ENCODE measurements at places on chromosomes 4 and X.

DNA sequence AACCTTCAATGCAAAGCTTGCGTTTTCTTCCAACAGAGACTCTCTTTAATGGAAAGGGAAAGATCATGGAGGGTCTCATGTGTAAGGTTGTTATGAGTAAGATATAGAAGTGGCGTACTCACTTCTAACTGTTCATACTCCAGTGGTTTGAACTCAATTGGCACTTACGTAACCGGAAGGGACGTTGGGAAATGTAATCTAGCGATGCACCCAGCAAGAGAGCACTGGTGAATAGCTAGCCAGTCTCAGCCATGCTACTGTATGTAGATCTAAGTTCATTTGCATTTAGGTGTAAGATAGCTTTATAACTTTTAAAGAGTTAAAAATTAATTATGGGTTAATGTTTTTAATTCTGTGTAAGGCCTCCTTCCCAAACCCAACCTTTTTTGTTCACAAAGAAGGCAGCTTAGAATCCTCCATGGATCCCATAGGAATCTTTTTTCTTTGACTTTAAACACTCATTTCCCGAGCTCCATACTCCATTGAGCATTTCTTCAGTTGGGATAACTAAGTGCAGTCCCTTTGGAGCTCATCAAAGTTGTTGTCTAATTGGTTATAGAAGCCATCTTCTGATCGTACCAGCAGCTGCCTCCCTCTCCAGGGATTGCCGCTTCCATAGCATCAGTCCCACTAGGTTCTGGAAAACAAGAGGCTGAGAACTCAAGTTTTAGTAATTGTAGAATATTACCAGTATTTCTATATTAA lies 191.1 kb downstream of the RAPGEF2 start:
- DNase-seq, result no peak

DNA sequence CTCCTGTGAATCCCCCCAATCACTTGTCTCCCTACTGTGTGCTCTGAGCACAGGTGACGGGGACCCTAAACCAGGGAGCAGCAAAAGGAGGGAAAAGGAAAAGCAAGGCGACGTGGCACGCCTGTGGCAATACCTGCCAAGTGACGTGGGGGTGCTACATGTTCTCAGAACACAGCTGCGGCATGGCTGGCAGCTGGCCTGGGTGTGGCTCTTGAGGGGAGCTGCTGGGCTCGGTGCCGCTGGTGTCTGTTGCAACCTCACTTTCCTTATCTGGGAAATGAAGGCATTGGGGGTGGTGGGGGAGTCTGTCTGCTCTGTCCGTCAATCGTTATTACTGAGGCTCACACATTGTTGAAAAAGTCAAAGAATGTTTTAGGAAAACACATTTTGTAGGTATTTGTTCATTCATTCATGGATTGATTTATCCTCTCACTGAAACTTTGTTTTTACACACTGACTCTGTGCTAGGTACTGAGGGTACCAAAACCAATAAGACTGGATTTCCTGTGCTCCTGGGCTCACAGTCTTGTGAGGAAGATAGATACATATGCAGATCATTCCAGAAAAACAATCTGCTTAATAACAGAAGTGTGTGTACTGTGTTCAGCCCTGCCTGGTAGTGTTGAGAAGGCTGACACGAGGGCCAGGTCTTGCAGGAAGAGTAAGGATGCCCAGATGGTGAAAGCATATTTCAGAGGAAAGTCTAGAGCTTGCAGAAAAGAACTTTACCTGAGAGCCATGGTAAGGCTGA lies 217.6 kb downstream of the PTTG2 start:
- DNase-seq, result no peak

GRCh38 chrX:147180886-147181285 lies 366.3 kb upstream of the CXorf51A start:
- no peak for DNase-seq

- DNase-seq, result no peak
Measured at GRCh38 chrX:123223859-123224258, 39.8 kb downstream of the GRIA3 start.

DNA sequence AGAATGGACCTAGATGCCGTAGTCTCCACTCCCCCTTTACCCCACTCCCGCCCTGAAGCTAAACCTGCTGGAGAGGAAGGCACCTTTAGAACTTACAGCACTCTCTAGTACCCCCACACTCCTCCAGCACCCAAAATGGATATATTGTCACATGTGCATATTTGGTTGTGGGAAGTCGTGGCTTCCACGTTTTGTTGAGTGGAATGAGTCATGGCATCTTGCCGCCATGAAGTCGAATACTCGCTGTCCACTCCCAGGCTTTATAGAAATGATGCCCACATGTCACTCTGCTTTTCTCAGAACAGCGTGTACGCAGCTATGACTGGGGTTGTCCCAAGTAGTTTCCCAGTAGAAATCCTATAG lies 545 bp downstream of the ABCE1 start:
- peak; percentile 27 for DNase-seq

DNA sequence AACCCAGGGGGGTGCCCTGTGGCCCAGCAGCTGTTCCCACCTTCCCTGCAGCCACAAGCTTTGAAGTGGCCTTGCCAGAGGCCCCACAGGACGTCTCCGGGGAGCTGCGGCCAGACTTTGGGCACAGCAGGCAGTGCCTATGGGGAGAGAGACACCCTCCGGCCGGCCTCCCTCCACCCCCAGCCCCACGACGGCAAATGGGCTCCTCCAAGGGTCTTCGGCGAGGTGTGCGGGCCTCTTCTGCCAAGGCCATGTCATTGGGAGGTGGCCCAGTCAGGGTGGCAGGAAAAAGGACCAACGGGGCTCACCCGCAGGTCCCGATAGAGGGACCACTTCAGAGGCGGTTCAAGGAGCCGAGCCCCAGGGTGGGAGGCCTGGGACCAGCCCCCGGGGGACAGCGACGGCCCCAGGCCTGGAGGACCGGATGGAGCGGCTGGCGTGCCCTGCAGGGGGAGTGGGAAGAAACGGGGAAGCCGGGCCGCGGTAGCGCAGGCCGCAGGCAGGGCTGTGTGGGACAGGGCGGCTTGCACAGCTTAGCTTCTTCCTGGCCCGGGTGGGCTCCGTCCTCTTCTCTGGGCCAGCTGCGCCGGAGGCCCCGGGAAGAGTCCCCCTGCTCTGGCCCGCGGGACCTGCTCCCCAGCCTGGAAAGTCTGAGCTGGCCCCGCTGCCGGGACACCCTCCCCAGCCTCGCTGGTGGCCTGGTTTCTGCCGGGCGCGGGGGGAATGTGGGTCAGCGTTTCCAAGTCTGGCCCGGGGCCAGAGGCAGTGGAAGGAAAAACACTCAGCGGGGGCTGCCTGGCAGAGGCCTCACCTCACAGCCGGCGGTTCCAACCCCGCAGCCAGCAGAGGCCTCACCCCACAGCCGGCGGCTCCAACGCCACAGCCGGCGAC lies 21.9 kb upstream of the SPON2 start:
- no peak for DNase-seq

- DNase-seq, result no peak
Measured at GRCh38 chr4:86452924-86453531, 93.2 kb upstream of the MAPK10 start.

- no peak for DNase-seq
Measured at GRCh38 chr4:181308476-181309312, 934.5 kb upstream of the TENM3 start.

GRCh38 chr4:21628916-21629610 lies 319.5 kb downstream of the KCNIP4 start:
- no peak for DNase-seq

- no peak for DNase-seq
Measured at GRCh38 chrX:97234471-97235081, 350.9 kb downstream of the RPA4 start.

DNA sequence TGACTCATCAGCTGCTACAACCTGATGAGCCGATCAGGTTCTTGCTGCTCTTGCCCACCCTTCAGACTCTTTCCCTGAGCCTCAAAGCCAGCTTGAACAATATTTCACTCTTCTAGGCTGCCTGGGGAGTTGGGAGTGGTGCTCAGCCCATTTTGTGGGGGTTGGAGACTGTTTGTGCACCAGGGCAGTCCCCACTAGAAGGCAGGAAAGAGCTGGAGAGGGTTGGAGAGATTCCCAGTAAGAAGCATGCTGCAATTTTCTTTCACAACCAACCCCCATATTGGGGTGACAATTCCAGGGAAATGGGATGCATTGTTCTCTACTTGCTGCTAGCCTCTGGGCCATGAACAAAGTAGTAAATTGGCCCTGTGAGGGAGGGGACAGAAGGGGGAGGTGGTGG lies 44.1 kb downstream of the SLC16A2 start:
- no peak for DNase-seq

- no peak for DNase-seq
Measured at GRCh38 chr4:78332976-78333375, 218.6 kb upstream of the ANXA3 start.

GRCh38 chrX:47264483-47265173 lies 31.8 kb downstream of the USP11 start:
- no peak for DNase-seq

GRCh38 chrX:134885336-134886001 lies 105.3 kb upstream of the SMIM10 start:
- DNase-seq, result no peak

- DNase-seq, result no peak
Measured at GRCh38 chr4:3308691-3309090, 15.9 kb downstream of the RGS12 start.

DNA sequence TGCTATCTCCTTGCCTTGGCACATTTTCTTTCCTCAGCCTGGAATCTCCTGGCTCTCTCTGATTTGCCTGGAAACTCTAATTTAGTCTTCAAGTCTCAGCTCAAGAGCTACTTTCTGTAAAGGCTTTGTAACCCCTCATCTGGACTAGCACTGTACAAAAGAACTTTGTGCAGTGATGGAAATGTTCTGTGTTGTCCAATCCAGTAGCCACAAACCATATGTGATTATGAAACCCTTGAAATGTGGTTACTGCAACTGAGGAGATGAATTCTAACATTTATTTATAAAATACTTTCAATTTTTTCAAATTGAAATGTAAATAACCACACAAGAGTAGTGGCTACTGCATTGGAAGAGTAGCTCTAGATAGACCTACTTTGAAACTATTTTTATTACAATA lies 66.6 kb upstream of the HS3ST1 start:
- DNase-seq, result no peak

- DNase-seq, result no peak
Measured at GRCh38 chrX:111041018-111041462, 55.0 kb upstream of the PAK3 start.

- no peak for DNase-seq
Measured at GRCh38 chr4:25100021-25100555, 60.2 kb downstream of the SEPSECS start.

- DNase-seq, result no peak
Measured at GRCh38 chrX:21375708-21376009, 1.4 kb downstream of the CNKSR2 start.

DNA sequence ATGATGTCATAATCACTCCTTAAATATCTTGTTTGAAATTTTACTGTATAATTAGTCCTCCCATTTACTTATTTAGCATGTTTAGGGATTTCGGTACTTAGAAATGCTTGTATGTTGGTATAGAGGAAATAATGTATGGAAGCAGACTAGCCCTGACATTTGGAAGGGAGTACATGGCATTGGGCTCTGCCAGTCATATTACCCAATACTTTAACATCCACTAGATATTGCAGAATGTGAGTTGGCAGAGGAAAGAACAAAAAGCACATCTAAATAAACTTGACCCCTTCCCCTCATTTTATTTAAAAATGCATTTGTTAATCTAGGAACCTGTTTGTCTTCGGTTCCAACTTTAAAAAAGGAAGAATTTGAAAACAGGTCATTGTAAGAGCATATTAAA lies 77.8 kb downstream of the RS1 start:
- DNase-seq, result no peak

DNA sequence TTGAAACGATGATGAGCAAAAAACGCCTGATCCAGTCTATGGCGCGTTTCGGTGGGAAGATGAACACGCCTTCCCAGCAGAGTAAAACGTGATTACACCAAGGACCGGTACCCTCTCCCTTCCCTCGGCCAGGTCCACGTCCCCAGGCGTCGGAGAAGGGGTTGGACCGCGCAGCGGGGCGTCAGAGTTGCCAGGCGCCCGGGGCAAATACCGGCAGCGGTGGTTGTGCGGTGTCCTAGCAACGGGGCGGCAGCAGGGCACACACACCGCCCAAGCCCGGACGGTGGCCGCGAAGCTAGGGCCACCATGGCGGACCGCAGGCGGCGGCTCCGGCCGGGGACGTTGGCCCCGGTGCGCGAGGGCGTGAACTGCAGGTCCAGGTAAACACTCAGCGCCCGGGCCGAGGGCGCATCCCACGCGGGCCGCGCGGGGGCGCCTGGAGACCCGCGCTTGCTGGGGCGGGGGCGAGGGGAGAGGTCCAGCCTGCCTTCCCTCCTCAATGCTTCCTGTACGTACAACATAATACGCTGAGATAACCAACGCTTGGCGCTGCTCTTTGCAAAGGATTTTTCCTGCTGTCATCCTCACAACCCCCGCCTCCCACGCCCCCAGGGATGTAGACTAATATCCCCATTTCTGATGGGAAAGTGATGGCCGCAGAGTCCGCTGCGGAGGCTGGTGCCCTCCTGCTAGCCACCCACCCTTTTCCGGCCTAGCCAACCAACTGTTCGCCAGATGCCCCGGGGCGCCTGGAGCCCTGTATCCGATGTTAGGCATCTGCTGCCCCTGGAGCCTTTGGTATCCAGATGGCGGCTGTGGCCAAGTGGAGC lies at the start of gene FAM47E:
FAM47E (plus strand) TSS at position 281 of the 830 bp plus-strand sequence; CDS start at position 307, 26 bp downstream.
- DNase-seq, result no peak

GRCh38 chr4:23993373-23993772 lies 103.5 kb upstream of the PPARGC1A start:
- no peak for DNase-seq

GRCh38 chr4:6889736-6890324 lies 19.8 kb upstream of the TBC1D14 start:
- no peak for DNase-seq

DNA sequence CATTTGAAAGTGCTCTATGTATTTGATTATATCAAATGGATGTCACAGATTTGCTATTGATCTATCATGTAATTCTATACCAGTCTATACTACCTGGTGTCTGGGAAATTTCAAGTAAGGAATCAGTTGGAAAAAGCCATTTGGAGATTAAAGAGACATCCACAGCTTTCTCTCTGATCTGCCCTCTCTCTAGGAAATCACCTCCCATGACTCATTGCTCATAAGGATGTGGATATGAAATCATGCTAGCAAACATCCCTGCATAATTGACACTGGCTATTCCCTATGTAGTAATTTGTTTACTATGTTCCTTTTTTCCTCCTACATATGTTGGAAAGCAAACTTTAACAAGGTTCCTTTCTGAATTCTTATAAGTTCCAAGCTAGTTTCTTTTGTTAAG lies 94.3 kb downstream of the TEX13A start:
- DNase-seq, result no peak

GRCh38 chrX:29640106-29640505 lies 575.3 kb upstream of the MAGEB2 start:
- DNase-seq, result no peak

DNA sequence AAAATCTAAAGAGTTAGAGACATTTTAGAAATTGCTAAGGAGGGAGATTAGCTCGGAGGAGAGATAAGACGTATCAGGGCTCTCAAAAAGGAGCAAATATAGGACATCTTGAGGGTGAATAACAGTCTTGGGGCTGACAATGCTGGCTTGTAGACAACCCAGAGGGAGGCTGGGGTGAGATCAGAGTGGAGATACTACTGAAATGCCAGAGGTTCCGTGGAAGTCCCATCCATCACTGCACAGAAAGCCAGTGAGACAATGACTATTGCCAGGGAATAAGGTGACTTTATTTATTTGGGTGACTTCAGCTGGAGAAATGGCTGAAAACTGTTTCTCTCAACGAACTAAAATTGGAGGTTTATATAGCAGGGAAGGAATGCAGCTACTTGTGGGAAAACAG lies 838.1 kb upstream of the AGA start:
- no peak for DNase-seq
